Cardiac muscle cell (in vitro differentiated cells and primary cell): ENCODE measurements at places on chromosomes 4 and X. TPM values are rescaled to one million over a fixed set of nuclear protein-coding genes. Genes with fewer than 3 reads are reported as not detected.
A peak's percentile ranks its signal among the peaks of the same experiment; 100 is the strongest.

DNA sequence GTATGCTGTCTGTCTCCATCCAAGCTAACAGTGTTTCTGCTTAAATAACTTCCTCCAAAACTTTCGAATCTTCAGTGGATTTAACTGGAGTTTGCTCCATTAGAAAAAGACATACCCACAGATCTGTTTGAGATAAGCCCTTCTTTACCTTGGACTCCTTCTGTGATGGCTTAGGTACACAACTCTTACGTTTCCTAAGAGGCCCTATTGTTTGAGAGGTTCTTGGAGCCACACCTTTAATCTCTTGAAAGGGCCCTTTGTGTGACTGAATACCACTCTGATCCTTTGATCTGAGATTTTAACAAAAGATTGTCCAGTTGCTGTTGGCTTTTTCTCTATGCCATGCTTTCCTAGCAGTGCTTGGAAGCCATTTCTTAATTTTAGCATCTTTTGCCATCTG lies 92.5 kb downstream of the AKAP4 start:
- DNase-seq: no peak

Gene FRG2
- polyA plus RNA-seq: not detected in 2 replicates

GRCh38 chrX:114581528-114582263 lies 2.2 kb upstream of the HTR2C start:
- peak; percentile 4 for DNase-seq

- peak; percentile 39 for DNase-seq
Observed at GRCh38 chr4:61545902-61546480, 345.9 kb downstream of the ADGRL3 start.
